Iris pigment epithelial cell (primary cell): ENCODE measurements at places on chromosomes 5 and 9.

- peak; percentile 36 for DNase-seq
Observed at GRCh38 chr5:177035976-177036375, 13.5 kb downstream of the ZNF346 start.

DNA sequence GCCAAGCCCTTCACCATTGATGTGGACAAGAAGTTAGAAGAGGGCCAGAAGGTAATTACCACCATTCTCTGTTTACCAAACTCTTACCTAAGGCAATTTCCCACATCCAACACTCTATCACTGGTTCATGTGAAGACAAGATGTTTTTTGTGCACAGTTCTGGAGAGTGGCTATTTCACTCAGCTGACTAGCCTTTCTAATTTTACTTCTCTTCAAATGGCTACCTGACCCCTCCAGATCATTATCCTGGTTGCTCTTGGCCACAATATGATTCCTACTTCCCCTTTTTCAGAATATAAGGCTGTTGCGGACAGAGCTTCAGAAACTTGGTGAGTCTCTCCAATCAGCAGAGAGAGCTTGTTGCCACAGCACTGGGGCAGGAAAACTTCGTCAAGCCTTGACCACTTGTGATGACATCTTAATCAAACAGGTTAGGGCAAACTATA, 7.1 kb downstream of the KIF20A start:
- DNase-seq: no peak

DNA sequence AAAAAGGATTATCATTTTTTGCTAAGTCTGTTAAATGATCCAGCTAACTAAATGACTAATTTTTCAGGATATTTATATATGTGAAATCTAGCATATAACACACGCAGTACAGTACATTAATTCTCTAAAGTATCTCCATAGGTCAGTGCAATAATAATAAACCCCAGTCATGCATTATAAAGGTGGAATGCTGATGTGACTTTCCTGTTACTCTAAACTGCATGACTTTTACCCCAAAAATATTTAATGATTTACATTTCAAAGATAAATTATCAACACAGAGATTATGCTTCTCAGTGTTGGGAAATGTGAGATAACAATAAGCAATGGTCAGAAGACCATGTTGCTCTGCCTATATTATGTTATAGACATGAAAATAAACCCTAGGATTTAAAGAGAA, 34.1 kb upstream of the PAM start:
- no peak for DNase-seq

DNA sequence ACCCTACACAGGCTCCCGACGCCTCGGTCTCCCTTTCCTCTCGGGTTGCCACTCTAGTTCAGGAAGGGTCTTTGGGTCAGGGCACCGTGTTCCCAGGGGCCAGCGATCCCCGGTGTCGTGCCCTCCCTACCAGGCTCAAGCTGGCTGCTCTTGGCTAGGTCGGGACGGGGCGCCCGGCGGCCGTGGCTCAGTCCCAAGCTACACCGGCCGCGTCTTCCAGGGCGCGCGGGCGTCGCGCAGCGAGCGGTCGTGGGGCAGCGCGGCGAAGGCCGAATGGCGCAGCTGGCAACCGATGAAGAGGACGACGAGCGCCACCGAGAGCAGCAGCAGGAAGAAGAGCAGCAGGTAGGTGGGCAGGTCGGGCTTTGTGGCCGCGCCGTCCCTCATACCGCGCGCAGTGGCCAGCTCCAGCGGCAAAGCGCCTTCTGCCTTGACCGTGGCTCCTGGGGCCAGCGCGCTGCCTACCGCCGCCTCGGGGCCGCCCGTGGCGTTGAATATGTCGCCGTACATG, 892 bp downstream of the SMIM32 start:
- DNase-seq: peak; percentile 25

GRCh38 chr9:133394687-133395271, 18.6 kb downstream of the STKLD1 start:
- DNase-seq: no peak

DNA sequence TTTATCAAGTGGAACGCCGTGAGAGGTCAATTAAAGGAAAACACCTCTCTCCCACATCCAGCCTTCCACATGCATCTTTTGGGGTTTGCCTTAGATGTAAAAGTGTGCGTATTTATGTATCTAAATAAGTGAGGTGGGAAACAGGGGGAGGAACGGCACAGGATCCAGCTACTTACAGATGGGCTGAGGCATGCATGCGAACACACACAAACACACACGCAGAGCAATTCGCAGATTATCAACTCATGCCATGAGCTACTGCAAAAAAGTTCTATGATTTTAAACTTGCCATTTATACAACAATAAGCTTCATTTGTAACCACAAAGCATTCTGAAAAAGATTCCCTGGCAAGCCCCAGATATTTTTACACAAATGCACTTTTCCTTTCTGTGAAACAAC, 242.1 kb downstream of the BNC2 start:
- no peak for DNase-seq

DNA sequence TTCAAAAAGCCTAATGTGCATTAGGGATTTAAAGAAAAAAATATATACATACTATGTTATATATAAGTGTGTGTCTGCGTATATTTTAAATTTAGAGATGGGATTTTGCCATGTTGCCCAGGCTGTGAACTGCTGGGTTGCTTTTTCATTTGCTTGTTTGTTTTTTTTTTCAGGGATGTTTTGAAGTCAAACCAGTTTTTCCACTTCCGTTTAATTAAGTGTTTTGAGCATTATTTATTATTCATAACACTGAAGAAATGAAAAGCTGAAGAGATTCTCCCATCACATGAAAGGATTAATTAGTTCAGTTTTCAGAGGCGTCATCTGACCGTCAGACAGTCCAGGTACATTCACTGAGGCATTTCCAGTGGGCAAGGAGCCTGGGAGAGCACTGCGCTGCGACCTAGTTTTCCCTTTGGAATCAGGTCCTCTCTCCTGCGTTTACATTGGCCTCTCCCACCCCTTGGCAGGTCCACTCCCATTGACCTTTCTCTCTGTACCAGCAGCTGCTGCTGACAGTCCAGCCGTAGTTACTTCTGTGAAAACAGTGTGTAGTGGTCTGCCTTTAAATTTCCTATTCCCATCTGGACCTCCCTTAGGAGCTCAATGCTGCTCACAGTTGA, 26.0 kb downstream of the ARRDC3 start:
- DNase-seq: no peak

- DNase-seq: peak; percentile 72
Observed at GRCh38 chr9:120733190-120733589, 18.9 kb upstream of the MEGF9 start.

GRCh38 chr9:33686942-33687341, 108.4 kb upstream of the PRSS3 start:
- no peak for DNase-seq

GRCh38 chr5:118320121-118320520, 668.2 kb downstream of the DTWD2 start:
- no peak for DNase-seq

- peak; percentile 93 for DNase-seq
Observed at GRCh38 chr9:114285166-114285867, 37.6 kb upstream of the ORM1 start.

DNA sequence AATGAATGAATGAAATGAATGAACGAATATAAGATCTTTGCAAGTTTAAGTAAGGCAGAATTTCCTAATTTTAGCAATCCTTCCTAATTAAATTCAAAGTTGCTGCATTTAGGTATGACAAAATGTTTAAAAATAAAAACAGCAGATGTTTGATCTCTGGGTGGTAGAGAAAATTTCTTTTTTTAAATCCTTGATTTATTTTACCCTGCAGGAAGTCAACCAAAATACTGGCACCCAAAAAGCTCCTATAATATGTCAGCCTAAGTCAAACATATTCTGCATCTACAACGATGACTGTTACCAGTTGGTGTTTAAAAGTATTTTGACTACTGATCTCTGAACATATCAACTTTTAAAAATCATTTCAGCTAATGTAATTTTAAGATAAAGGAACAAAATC, 58.4 kb downstream of the TTC39B start:
- no peak for DNase-seq

DNA sequence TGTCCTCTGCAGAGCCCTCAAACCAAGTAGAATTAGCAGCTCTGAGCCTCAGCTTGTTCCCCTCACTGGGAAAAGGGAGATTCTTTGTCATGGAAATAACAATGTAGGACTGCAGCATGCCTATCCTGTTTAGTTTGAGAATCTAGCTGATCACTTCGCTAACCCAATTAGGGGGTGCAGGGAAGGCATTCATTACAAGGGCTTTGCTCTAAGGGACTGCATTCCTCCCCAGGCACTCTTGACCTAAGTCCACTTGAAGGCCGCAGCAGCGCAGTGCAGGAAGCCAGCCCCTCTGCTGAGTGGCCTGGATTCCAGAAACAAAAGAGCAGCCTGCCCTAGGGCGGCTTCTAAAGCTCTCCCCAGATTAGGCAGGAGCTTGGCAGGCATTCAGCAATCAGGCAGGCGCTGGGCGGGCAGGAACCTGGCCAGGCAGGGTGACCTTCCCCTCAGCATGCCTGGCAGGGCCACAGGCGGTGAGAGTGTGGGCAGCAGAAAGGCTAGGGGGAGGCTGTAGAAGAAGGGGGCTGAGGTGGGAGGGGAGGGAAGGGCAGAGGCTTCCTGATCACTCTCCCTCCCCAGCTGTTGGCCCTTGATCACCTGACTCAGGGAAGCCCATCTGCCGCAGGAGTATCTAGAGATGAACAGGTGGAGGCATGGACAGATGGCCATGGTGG, 24.8 kb downstream of the CCNJL start:
- peak; percentile 48 for DNase-seq

DNA sequence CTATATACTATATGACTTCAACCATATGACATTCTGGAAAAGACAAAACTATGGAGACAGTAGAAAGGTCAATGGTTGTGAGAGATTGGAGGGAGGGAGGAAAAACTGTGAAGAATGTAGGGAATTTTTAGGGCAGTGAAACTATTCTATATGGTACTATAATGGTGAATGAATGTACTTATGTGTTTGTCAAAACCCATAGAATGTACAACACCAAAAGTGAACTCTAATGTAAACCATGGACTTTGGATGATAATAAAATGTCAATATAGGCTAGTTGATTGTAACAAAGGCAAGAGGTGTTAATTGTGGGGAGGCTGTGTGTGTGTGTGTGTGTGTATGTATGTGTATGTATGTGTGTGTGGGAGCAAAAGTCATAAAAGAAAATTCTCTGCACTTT, 10.8 kb upstream of the STOM start:
- DNase-seq: no peak

- DNase-seq: no peak
Observed at GRCh38 chr5:19179571-19179970, 808.4 kb downstream of the CDH18 start.

DNA sequence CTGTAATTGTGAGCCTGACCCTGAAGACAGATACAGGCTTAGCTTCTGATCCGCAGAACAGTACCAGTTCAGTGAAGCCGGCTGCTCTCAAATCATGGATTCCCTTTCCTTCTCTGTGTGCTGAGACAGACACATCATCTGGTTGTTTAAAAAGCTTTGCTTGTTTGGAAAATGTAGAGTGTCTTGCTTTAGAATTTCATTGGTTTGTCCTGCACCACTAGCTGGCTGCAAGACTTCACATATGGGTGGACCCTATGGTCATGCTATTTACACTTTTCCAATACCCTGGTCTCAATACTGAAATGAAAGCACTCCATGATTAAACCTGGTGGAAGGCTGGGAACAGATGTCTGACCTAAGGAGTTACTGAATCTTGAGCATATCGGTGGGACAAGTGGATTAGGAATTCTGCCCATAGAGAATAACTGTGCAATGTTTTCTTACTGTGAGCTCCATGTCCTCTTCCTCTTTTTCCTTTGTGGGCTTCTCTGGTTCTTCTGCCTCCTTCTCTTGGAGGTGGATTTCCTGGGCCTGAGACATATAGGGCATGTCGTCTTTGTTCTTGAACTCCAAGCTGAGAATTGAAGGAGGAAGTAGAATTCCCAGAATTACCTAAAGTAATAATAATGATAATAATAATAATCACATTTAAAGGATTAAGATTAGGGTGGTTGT, 201.1 kb upstream of the KLF9 start:
- no peak for DNase-seq

DNA sequence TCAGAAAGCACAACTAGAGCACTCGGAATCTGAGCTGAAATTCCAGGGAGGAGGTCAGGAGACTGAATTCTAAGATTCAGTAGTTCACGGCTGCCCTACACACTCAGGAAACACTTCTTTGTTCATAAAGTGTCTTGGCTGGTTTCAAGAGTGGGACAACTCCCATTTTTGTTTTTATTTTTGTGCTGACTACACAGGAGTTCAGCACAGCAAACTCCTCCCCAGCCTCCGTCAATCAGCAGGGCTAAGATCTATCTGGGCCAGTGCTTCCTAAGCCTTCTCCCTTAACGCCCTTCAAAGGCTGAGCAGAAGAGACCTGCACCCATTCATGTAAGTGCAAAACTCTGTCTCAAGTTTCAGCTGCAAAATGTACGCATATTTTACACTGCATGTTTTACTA, 250.1 kb downstream of the CRB2 start:
- no peak for DNase-seq

- no peak for DNase-seq
Observed at GRCh38 chr5:91954136-91954535, 571.0 kb upstream of the ARRDC3 start.

DNA sequence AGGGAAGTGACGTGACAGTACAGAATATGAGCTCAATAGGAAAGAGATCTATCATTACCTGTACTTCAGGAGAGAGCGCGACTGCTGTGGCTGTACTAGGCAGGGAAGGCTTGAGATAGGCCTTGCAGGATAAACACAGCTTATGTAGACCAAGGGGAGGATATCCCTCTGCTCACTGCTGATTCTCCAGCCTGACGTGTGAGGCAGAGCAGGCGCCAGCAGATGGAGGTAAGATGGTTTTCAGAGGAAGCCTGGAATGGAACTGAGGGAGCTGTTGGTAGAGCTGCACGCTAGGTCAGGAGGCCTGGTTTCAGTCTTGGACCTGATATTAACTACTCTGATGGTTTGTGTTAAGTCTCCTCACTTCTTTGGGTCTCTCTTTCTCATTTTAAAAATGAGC, 291.4 kb downstream of the YTHDC2 start:
- no peak for DNase-seq

- DNase-seq: peak; percentile 18
Observed at GRCh38 chr9:131478421-131478868, 24.3 kb upstream of the POMT1 start.
